ENCODE measurements at places on chromosomes 16 and 17.
A peak's percentile ranks its signal among the peaks of the same experiment; 100 is the strongest.

DNA sequence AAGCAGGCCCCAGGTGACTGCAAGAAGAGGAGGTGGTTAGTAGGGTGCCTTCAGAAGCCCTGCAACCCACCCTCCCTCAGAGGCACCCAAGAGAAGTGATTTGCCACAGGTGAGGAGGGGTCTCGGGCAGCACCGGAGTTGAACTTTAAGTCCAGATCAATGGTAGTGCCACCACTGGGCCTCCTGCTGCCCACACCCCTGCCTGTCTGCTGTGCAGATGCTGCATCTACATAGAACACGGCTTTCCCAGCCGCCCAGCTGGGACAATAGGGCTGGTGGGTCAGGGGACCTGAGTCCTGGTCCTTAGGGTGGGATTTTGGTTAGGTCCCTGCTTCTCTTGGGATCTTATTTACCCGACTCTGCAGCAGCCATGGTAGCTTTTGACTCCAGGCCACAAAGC lies 17.6 kb upstream of the FAM83G start:
- DNase-seq = no peak

DNA sequence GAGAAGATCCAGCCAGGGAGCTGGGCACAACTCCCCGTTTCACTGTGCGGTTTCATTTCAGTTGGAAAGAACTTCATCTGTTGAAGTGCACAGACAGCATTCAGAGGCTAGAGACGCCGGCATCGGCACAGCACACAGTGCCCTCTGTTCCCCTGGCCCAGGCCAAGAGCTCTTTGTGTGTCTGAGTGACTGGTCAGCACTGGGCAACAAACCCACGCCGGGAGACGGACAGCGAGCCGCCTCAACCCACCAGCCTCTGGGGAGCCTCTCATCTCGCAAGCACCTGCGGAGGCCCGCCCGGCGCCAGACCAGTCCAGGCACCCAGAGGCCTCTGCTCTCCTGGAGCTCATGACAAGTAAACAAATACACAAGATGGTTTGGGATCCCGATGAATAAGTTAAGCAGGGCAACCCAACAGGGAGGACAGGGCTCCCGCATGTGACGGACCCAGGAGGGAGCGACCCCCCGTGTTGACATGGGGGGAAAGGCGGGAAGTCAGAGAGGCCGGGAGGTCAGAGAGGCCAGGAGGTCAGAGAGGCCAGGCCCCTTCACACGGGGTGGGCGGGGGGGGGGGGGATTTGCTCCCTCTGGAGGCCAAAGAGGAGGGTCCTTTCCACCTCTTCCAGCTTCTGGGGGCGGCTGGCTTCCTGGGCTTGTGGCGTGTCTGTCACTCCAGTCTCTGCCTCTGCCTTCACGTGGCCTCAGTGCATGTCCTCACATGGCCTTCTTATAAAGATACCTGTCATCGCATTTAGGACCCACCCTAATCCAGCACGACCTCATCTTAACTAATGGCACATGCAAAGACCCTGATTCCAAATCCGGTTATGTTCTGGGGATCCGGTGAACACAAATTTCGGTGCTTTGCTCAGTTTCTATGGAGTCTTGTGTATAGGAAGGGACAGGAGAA lies 25.8 kb upstream of the KLHDC4 start:
- DNase-seq = no peak

GRCh38 chr16:67150047-67150832 lies 558 bp downstream of the B3GNT9 start:
- DNase-seq = peak; percentile 67

- DNase-seq = no peak
These were observed 17.8 kb downstream of the TTLL6 start for GRCh38 chr17:48799069-48799723.

GRCh38 chr17:58338841-58339754 lies 10.5 kb upstream of the TSPOAP1 start:
- DNase-seq = peak; percentile 92

DNA sequence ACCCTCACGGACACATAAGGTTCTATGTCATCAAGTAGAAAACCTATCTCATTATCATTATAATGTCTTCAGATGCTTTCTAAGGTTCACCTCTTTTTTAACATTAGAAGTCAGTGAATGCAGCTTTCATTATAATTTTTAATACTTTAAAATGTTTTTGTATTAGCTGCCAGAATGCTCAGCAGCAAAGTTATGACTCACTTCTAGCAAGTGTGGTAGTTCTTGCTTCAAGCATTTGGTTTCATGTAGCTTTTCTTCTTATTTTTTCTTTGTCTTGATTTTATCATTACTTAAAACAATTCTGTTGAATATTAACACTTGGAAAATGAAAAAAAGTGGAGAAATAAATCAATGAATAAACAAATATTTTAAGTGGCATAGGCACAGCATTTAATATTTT lies 23.4 kb downstream of the LPCAT2 start:
- no peak for DNase-seq

DNA sequence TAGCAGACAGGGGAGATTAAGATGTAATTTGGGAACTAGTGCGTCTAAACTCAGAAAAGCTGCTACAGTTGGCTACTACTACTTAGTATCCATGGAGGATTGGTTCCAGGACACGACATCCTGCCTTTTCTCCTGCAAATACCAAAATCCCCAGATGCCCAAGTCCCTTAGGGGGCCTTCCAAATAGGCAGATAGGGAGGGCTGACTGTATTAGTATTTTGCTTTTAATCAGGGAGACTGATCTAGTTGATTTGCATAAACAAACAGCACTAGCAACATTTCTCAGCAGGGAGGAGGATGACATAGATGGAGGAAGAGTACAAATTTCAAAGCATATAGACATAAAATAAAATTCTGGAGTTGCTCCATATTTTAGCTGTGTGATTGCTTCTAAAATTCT lies 621.6 kb upstream of the GOT2 start:
- no peak for DNase-seq
